ENCODE measurements at places on chromosomes 7 and 10.

DNA sequence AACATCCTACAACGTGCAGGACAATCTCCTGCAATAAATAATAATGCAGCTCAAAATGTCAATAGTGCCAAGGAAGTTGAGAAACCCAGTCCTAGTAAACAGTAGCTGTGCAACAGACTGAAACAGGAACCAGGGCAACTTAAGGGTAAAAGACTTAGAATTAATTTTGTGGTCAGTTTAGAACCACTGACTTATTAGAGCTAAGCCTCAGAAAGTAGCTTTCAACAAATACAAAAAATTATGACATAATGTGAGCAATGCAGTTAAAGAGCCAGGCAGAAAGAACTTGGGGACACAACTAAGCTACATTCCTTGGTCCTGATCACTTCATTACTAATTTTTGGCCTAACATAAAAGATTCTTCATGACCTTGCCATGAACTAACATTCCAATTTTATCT, 195.4 kb downstream of the MACC1 start:
- no peak for DNase-seq

DNA sequence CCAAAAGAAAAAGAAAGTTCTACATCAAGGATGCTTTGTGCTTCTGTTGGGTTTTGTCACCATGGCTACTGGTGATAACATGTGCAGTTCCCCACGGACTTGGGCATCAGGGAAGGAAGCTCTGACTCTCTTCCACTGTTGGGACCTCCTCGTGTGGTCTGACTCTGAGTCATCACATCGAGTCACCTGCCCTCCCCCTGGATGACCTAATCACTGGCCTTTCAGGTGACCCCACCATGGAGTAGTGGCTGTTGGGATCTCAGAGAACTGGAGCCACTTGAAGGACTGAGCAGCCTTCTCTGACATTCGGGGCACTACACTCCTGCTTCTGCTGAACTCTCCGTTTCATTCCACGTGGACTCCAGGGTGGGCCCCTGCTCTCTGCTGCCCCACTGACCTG, 60.8 kb upstream of the DOCK1 start:
- DNase-seq = no peak

DNA sequence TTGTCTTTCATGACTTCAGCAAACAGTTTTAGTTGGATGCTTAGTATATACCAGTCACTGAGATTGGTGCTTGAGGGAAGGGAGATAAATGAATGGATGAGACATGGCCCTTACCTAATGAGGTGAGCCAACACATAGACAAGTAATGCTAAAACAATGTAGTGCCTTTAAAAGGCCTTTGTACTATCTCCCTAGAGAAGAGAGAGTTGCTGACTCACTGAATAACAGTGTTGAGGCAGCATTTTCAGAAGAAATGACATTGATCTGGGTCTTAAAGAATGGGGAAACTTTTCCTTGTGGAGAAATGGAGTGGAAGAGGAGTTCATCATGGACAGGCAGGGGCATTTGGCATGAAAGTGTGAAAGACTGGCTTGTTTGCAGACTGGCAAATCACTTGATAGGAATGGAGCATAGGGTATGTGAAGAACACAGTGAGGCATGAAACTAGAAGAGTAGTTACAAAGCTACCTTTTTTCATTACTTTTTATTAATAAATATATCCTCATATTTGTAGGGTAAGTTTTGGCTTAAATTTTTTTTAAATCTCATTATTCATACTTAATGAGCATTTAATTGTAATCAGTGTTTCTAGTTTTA, 91.2 kb downstream of the KAT6B start:
- no peak for DNase-seq

- no peak for DNase-seq
These were observed 58.3 kb downstream of the VCL start for GRCh38 chr10:74056050-74056818.

DNA sequence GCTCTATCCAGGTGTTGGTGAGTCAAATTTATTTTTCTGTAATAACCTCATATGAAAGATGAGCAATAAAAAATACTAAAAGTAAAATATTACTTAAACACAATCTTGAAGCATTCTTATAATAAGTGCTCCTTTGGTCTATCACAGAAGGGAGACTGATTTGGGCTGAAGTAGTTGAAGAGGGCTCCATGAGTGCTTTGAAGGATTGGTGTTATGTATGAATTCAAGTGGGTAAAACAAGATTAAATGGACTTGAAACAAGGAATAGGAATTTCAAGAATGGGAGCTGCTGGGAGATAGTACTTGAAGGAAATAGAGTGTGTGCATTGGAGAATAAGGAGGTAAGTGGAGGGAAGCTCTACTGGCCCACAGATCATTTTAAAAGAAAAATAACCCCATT, 7.3 kb upstream of the OR2A2 start:
- DNase-seq = no peak

GRCh38 chr7:114653364-114654088, 238.9 kb downstream of the FOXP2 start:
- no peak for DNase-seq
